ENCODE measurements at places on chromosomes 6 and 20.

DNA sequence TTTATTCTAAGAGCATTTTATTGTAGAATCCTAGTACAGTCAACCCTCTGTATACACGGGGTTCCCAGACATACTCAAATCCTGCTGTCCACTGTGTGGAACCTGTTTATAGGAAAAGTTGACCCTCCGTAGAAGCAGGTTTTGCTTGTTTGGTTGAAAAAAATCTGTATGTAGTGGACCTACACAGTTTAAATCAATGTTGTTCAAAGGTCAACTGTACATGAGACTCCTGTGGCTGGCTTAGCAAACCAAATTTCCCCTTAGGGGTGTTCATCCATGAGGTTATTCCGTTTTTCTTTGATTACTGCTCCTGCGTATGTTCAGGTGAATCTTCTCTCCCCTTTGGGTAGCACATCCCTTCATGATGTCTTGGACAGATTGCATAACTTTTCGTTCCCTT is 387.0 kb upstream of the ZFP64 start:
- no peak for DNase-seq

GRCh38 chr6:78089531-78089930 is 436.7 kb downstream of the MEI4 start:
- DNase-seq, result no peak

DNA sequence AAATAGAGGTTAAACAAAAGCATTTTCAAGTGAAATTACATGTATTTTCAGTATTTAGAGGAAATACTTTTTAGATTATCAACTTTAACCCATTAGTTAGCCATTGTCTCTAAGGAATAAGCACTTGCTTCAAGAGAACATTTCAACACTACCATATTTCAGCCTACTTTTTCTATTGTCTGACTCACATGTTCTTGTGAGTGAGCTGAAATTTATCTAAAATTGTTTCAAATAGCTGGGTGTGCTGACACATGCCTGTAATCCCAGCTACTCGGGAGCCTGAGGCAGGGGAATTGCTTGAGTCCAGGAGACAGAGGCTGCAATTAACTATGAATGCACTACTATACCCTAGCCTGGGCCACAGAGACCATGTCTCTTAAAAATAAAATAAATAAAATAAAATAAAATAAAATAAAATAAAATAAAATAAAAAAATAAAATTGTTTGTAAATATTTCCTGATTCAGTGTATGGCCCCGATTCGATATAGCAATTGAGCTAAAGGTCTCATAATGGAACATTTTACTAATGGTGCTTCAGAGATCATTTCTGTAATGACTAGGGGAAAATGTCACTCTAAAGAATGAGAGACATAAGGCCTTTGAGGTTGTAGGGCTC is 324.6 kb upstream of the PLCB4 start:
- no peak for DNase-seq

GRCh38 chr6:43355862-43356590 is 13.4 kb downstream of the ZNF318 start:
- DNase-seq, result no peak

- no peak for DNase-seq
Measured at GRCh38 chr20:20211274-20211987, 156.5 kb upstream of the INSM1 start.
